ENCODE measurements at places on chromosomes 7 and 10. TPM values are rescaled to one million over a fixed set of nuclear protein-coding genes. Genes with fewer than 3 reads are reported as not detected.

DNA sequence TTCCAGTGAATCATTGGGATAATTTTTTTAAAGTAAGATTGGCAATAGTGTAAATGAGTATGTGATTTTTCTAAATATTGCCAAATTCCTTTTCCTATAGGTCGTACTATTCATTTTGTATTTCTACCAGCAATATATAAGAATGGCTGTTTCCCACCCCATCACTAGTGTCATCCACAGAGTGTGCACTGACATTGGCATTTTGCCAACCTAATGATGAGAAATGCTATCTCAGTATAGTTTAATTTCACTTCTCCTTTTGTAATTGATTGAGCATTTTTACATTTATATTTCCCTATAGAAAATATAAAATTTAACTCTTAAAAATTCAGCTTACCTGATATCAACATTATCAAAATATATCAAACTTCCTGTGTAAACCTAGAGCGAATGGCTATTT, 17.6 kb upstream of the TMEM26 start:
- no peak for DNase-seq

DNA sequence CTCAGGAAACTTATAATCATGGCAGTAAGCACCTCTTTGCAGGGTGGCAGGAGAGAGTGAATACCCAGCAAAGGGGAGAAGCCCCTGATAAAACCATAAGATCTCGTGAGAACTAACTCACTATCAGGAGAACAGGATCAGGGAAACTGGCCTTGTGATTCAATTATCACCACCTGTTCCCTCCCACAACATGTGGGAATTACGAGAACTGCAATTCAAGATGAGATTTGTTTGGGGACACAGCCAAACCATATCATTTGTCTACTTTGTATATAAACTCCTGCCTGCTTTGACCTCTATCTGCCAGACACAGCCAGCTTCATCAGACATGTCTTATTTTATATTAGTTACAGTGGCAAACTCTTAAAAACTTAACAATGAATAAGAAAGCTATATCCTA, 50.4 kb downstream of the ARMC3 start:
- DNase-seq = no peak

GRCh38 chr7:114466917-114467316, 52.3 kb downstream of the FOXP2 start:
- no peak for DNase-seq

DNA sequence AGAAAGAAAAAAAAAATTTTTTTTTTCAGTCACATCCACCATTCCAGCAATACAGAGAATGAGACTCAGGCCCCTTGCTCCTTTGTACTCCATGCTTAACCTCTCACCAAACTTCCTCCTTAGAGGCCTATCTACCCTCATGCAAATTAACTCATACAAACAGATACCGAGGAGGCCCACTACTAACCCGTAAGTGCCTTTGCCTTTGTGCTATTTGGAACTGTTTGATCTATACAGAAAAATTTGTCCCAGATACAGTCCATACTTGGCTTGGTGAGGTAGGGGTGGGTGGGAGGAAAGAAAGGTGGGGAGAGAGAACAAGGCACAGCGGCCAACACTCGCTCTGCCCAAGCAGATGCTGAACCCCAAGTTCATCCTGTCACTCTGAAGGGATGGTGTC, 87.8 kb upstream of the DUSP5 start:
- DNase-seq = no peak

Gene COL28A1
- 0.46 TPM for total RNA-seq

GRCh38 chr7:36784991-36785940, 61.0 kb upstream of the AOAH start:
- peak; percentile 84 for DNase-seq

Gene RELN
- total RNA-seq = 6.2 TPM
